ENCODE measurements at places on chromosomes 7 and 10.

DNA sequence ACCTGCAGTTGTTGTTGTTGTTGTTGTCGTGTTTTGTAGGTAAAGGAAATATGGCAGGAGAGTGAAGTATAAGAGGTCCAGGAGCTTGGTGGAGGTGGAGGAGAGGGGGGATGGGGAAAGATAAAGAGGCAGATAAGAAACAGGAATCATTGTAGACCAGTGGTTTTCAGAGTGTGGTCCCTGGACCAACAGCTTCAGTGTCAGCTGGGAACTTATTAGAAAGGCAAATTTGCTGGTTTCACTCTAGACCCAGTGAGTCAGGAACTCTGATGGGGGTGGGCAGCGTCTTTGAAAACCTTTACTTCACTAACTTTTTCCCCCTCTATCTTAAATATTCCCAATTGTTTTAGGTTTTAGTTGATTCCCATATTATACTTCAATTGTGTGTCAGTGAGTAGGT is 241.5 kb downstream of the AUTS2 start:
- no peak for DNase-seq

GRCh38 chr10:59949608-59950007 is 43.3 kb upstream of the CCDC6 start:
- no peak for DNase-seq

GRCh38 chr7:135661311-135662122 is 797 bp upstream of the STMP1 start:
- no peak for DNase-seq

GRCh38 chr10:17882557-17882956 is 69.2 kb upstream of the SLC39A12 start:
- no peak for DNase-seq

DNA sequence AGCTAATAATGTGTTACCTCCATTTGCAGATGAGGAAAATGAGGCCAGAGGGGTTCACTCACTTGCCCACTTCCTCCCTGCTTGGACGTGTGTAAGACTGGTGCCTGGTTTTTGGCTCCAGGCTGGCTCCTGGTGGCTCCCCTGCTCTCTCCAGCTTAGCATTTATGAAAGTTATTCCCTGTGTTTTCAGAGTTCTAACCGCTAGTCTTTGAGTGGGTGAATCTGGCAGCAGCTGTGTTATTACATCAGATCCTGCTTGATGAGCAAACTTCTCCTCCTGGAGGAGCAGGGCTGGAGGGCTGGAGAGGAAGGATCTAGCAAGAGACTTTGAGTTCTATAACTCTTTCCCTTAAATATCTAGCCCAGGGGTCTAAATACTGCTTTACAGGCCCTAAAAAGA is 80.9 kb upstream of the AGBL3 start:
- no peak for DNase-seq

- no peak for DNase-seq
These were observed 15.1 kb downstream of the LRRC20 start for GRCh38 chr10:70367195-70367796.

DNA sequence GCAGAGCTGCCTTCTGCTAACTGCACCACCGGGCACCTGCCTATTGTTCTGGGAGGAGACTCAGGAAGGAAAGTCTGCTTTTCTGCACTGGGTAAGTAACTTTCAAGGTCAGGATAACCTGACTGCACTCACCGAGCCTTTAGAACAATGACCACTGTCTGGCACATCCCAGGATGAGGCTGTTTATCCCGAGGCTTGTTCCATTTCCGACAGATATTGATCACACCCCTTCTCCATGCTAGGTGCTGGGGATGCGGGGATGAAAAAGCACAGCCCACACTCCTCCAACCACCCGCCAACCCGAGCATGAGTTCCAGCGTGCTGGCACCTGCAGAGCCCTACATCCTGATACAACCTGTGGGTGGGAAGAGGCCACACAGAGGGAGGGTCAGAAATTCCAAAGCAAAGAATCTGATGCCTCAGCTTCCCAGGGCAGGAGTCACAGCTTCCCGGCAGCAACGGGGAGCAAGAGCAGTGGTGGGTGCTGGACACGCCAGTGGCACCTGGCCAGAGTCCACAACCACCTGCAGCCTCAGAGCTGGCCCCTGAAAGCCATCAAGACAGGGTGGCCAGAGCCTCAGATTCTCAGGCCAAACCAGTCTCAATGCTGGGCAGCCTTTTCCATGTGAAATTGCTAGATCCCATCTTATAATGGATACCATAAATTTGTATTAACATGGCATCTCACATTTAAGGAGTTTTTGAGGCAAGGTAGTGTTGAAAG is 34.9 kb upstream of the CNPY1 start:
- DNase-seq: no peak

DNA sequence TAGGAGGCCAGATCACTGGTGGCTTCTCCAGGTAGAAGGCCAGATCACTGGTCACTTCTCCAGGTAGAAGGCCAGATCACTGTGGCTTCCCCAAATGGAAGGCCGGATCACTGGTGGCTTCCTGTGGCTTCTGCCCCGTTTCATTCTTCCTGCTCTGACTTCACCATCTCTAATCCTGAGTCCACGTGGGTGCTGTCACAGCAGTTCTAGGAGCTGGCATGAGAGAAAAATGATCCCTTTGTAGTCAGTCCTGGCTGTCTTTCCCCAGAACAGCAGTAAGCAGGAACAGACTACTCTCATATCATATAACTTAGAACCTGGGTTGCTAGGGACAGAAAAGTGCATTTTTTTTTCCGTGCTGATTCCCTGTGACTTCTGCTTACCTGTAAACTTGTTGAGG is 90.9 kb downstream of the ACTR3B start:
- no peak for DNase-seq

GRCh38 chr7:10022957-10023356 is 950.7 kb upstream of the PHF14 start:
- DNase-seq: no peak

GRCh38 chr7:80858141-80858903 is 60.5 kb downstream of the SEMA3C start:
- no peak for DNase-seq

GRCh38 chr10:132326344-132326889 is 5.6 kb upstream of the LRRC27 start:
- no peak for DNase-seq

DNA sequence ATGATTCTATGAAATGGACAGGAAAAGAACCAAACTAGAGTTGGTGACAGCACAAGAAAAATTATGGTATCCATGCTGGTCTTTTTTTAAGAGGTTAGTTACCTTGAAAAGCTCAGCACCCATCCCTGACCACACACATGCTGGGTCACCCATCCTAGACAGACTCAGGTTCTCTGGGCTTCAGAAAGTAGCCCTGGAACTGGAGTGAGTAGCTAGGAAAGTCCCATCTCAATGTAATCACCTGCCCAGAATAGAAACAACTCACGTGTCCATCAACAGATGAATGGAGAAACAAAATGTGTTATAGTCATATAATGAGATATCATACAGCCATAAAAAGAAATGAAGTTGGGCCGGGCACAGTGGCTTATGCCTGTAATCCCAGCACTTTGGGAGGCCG is 37.0 kb downstream of the GSDME start:
- DNase-seq: no peak

- no peak for DNase-seq
These were observed 6.1 kb upstream of the VGF start for GRCh38 chr7:101171442-101171837.

GRCh38 chr7:151249034-151249731 is 689 bp upstream of the SMARCD3 start:
- no peak for DNase-seq

DNA sequence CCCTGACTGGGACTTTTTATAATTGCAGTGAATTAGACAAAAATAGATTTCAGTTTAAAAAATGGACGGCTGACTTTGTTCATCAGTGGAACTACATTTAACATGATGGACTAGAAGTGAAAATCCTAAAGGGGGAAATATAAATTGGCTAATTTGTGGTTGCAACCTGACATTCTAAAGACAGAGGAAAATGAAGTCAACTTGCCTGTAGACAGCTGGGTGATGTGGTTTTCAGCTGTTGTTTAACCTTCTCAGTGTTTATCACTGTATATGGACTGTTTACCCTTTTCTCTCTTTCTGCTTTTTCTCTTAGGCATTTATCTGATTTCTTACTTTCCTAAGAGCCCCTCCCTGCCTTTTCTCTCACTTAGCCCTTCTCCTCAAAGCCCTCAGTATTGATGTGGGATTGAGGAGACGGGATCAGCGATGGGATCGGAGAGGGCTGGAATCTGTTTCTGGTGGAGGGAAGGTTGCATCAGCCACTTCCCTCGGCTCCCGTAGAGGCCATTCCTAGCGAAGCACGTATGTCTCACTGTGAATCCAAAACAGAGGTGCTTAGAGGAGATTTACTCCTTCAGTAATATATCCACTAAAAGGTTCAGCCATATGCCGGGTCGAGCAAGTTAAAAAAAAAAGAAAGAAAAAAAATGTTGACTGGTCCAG is 109.0 kb upstream of the KLF6 start:
- no peak for DNase-seq

GRCh38 chr7:104643587-104644217 is 315.3 kb downstream of the LHFPL3 start:
- no peak for DNase-seq

DNA sequence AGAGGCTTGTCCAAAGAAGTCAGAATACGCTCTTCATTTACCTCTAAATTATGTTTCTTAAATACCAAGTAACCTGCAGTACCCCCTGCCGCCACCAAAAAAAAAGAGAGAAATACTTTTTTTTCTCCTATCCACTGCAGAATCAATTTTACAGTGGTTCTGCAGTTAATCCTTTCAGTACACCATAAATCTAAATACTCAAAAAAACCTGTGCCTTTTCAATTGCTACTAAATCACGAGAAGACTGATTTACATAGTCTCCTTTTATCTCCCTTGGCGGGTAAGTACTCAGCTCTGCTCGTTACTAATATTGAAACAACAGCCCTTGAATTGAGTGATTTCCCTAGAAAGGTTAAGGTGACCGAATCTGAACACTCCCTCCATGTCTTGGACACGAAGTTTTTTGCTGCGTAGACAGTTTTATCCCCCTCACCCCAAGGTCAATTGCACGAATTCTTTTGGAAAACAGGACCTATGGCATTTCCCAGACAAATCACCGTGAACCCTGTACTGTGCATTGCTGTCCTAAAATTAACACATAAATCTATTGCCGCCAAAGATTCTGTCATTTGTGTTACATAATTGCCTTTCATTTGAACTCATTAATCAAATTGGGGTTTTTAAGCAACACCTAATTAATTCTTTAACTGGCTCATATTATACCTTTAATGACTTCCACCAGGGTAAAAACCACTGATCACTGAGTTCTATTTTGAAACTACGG is 512 bp upstream of the VIM start:
- no peak for DNase-seq

DNA sequence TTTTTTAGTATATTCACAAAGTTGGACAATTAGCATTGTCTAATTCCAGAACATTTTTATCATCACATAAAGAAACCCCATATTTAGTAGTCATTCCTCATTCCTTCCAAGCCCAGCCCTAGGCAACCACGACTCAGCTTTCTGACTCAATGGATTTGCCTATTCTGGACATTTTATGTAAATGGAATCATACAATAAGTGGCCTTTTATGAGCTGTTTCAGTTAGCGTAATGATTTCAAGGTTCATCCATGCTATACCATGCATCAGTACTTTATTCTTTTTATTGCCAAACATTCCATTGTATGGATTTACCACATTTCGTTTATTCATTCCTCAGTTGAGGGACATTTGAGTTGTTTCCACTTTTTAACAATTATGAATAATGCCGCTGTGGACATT is 249.2 kb downstream of the DYNC1I1 start:
- DNase-seq: no peak

DNA sequence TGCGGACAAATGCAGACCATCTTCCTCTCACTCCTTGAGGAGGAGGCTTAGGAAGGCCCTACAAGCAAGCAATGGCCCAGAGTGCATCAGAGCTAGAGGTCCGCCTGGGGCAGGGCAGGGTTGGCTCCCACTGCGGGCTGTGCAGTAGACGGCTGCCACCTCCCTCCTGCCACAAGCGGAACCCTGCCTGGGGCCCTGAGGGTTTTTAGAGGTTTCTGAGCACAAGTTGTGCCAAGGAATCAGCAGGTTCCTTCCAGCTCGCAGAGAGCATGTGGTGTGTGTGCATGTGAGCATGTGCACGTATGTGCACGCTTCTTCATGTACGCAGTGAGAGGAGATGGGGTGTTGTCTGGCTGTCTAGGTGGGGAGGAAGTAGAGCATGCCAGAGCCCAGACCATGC is 25.9 kb upstream of the SMARCD3 start:
- DNase-seq: no peak

DNA sequence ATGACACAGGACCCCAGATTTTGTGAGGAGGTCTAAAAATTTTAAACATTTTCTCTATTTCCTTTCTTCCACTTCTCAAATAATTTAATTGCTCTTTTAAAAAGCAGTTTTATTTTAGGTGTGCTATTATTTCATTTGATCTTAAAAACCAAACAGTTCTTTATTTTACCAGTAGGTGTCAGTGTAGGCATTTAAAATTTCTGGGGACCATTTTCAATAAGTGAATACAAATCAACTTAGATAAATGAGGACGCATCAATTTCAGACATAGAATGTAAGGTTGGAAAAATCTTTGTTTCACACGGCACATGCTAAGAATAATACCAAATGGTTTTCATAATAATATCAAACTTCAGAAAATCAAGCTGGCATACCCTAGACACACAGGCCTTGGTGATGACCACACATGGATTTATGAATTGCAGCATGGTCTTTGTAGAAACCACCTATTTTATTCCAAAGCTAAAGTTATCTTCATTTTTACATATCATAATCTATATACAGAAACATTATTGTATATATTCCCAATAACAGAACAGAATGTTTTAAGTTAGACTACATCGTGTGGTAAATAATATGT is 127.6 kb upstream of the SLC26A5 start:
- DNase-seq: no peak

- DNase-seq: no peak
These were observed 31.2 kb downstream of the LANCL2 start for GRCh38 chr7:55396233-55396785.

DNA sequence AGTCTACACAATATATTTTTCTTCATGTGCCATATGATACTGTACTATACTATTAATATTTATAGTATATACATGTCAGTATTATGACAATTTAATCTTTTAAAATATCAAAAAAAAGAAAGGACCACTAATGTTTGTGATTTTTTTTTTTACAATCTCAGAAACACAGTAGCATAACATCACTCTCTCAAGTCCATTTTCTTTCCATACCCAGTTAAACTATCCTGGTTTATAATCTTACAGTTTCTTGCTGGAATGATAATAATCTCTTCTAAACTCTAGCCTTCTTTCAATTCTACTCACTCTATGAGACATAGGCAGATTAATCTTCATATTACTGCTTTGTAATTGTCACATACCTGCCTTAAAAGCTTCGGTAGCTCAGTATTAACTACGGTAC is 8.9 kb upstream of the PHYHIPL start:
- DNase-seq: no peak

DNA sequence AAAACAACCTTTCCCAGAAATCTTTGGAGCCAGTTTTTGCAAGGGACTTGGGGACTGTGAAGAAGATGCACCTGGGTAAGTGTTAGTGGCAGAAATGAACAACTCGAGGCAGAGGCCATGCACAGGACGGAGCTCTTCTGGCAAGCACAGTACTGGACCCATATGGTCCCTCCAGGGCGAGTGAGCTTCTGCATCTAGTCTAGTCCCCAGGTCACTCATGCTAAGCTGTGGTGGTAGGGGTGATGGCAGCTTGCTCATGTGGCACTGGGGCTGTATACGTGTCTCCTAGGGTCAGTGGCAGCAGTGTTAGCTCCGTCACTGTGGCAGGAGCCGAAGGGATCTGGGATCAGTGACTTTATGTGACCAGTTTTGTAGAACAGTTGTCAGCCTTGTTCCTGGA is 9.3 kb upstream of the LRRC61 start:
- DNase-seq: no peak

GRCh38 chr7:133207687-133208086 is 45.2 kb upstream of the EXOC4 start:
- DNase-seq: no peak

GRCh38 chr7:84136336-84136735 is 58.3 kb downstream of the SEMA3A start:
- DNase-seq: no peak

Data from central memory CD8-positive, alpha-beta T cell (primary cell).